ENCODE measurements at places on chromosomes 2 and 18.

DNA sequence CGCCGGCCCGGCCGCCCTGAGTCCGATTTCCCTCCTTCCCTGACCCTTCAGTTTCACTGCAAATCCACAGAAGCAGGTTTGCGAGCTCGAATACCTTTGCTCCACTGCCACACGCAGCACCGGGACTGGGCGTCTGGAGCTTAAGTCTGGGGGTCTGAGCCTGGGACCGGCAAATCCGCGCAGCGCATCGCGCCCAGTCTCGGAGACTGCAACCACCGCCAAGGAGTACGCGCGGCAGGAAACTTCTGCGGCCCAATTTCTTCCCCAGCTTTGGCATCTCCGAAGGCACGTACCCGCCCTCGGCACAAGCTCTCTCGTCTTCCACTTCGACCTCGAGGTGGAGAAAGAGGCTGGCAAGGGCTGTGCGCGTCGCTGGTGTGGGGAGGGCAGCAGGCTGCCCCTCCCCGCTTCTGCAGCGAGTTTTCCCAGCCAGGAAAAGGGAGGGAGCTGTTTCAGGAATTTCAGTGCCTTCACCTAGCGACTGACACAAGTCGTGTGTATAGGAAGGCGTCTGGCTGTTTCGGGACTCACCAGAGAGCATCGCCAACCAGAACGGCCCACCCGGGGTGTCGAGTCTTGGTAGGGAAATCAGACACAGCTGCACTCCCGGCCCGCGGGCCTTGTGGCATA lies 4.6 kb downstream of the SIX2 start:
- DNase-seq: no peak

DNA sequence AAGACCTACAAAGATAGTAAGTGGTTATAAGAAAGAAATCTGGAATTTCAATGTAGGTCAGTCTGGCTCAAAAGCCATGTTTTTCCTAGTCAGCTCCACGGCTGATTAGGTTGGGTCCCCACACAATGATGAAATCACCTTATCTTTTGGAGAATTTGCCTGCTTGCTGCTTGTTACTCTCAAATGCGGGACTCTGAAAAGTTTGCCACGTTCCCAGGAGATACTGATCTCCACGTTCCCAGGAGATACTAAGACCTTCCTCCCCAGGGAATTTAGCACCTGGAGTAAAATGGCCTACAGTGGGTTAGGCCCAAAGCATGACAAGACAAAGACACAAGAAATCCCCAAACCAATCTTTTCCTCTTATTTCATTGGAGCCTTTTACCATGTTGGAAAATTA lies 449.6 kb downstream of the TNS1 start:
- no peak for DNase-seq

- no peak for DNase-seq
These were observed 41.2 kb upstream of the RAB27B start for GRCh38 chr18:54787121-54787520.

DNA sequence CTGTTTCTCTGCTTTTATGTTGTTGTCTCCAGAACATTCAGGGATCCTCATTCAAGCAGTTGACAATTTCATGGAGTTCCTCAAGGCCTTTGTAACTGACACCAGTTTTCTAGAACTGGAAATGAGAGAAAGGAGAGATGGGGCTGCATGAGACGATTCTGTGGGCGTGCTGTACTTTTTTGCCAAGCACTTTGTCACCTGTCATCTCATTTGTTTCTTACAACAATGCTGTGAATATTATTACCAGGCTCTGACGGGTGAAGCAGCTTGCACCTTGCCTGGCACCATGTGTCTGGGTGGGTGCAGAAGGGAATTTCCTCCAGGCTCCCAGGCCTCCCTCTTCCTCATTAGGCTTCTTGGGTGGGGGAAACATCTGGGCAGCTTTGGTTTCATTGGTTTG lies 22.2 kb upstream of the ATOH8 start:
- DNase-seq: no peak

DNA sequence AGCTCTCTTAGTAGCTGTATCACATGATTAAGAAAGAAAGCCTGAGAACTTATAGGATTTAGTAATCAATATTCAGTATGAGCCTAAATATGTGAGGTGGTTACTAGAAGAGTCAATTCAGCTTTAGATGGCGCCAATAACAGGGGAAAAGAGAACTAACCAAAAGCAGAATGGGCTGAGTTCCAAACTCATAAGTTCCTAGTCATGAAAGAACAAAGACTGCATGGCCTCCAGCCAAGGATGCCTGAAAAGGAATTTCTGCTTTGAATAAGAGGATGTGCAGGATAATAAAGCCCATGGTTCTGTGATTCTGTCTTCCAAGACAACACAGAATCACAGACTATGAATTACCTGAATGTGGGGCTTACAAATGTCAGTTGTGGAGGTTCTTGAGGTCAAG lies 196.5 kb downstream of the SATB2 start:
- no peak for DNase-seq

DNA sequence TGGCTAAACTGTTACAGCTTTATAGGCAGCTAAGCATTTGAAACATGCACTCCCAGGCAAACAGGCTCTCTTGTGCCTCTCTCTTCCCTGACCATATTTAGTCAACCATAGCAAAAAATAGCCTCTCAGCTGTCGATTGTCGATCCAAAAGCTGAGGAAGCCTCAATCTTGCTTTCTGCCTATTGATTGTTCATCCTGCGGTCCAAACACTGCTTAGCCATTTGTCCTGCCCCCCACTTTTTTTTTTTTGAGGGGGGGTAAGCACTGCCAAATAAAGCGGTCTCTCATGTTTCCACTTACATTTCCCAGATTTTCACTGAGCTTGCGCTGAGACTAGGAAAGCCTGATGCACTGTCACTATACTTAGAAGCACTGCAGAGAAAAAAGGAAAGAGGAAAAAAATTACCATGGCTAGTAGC lies 90.8 kb downstream of the MIB1 start:
- no peak for DNase-seq

- DNase-seq: no peak
These were observed 501.2 kb upstream of the LRRTM4 start for GRCh38 chr2:78023356-78023755.

- DNase-seq: no peak
These were observed 396.4 kb downstream of the LNPK start for GRCh38 chr2:175605640-175606009.

- no peak for DNase-seq
These were observed 584.5 kb upstream of the LRRTM1 start for GRCh38 chr2:80889009-80889408.

DNA sequence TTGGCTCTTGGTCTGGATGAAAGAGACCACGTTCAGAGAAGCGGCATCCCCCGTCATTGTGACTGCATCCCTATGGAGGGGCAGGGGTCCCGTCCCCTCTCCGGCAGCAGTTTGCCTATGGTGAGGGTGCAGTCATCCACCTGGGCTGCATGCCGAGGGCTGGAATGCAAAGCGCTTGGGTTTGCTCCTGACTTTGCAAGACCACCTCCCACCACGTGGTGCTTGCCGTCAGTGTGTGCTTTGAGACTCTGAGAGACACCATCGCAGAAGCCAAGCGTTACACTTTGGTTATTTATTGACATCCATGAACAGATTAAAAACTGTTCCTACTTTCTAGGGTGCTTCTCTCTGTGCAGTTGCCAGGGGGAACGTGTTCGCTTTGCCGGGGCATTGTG lies 59.5 kb downstream of the SH3RF3 start:
- no peak for DNase-seq

DNA sequence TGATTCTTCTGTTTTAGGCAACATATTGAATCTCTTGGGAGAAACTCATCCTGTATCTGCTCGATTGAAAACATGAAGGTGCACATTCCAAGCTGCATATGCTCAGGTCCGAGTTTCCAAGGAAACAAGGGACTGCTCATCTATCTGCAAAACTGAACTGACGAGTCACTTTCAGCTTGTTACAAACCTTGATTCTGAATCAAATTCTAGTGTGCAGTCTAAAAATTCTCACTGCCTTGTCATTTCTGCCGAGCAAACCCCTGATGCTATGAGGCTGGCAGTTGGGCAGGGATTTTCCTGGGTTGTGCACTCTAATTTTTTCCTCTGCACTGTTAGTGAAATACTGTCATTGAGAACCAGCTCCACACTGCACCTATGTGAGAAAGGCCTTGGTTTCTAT lies 101.3 kb upstream of the ETAA1 start:
- DNase-seq: no peak

- DNase-seq: no peak
These were observed 119.7 kb downstream of the CDC42EP3 start for GRCh38 chr2:37551783-37552182.

DNA sequence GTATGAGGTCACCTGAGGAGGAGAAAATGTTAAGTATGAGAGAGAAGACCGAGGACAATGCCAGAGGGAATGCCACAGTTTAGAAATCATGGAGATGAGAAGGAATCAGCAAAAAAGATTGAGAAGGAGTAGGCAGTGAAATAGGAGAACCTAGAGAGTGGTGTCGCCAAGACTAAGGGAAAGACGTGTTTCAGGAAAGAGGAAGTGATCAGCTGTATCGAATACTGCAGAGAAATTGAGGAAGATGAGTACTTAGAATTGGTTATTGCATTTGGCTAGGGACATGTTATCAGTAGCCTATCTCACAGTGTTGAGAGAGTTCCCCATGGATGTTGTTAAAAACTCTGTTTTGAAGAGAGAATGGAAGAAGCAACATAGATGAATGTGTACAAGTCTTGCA lies 112.3 kb downstream of the GALNT1 start:
- DNase-seq: no peak

GRCh38 chr18:80022613-80023012 lies 11.6 kb upstream of the RBFA start:
- no peak for DNase-seq

DNA sequence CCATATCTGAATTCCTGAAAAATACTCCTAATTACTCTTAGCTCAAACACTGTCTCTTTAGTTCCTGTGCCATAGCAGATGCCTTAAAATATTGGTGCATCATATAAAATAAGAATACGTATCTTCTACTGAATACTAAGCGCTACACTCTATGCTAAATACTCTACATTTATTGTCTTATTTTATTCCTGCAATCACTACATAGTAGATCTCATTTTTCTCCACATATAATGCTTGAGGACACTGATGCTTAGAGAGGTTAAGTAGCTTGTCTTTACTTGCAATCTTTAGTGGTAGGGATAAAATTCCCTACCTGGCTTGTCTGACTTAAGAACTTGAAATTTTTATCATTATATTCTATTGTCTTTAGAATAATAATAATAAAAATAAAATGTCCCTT lies 137.3 kb upstream of the SETBP1 start:
- DNase-seq: no peak
